ENCODE measurements at places on chromosomes 13 and 19. TPM values are rescaled to one million over a fixed set of nuclear protein-coding genes. Genes with fewer than 3 reads are reported as not detected.
A peak's percentile ranks its signal among the peaks of the same experiment; 100 is the strongest.

The ACER1 gene
- polyA plus RNA-seq, result not detected

DNA sequence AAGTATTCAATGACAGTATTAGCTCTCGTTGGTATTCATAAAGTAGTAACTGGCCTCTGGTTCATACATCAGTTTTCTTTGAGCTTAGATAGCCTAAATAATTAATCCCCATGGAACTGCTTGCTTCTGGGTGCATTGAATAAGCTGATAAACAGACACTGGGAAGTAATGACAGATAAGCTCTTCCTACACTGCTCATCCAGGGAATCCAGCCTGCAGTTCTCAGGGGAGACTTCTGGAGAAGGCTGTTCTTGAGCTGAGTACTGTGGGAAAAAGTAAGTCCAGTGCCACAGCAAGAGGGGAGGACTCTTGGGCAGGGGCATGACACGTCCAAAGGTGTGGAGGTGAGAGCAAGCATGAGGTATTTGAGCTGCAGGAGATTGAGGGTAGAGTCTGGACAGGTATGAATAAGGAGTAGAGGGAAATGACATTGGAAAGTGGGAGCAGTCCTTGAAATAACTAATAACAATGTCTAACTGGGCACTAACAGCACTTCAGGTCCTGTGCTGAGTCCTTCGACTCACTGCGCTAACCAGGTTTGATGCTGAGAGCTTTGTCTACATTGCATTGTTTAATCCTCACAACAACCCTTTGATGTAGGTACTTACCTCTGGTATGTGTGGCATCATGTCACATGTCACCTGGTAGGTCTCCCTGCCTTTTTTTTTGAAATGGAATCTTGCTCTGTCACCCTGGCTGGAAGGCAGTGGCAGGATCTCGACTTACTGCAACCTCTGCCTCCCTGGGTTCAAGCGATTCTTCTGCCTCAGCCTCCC lies 7.2 kb downstream of the GARRE1 start:
- no peak for DNase-seq

- DNase-seq, result peak; percentile 53
These were observed 121.2 kb downstream of the SHISA2 start for GRCh38 chr13:25930653-25931052.

DNA sequence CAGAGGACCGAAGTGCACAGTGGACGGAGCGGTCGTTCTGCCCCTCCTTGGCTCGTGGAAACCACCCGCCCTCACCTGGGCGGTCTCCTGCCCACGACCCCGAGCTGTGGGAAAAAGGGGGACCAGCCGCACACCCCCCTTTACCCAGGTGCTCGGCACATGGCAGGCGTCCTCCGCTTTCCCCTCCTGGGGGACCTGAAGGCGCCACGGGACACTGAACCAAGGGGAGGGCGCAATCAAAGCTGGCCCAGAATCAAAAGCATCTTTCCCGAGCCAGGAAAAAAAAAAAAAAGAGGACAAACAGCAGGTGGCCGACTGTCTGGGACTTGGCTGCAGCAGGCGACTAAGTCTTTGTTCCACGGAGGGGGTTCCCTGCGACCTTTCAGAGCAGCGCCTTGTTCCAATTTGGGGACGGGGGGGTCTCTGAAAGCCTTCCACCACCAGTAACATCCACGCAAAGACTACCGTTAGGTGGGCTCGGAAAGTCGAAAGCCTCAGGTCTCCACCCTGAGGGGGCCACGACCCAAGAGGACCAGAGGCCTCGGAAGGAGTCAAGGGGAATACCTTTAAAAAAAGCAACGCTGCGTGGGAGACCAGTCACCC lies 1.1 kb downstream of the MBD3 start:
- DNase-seq, result peak; percentile 12

DNA sequence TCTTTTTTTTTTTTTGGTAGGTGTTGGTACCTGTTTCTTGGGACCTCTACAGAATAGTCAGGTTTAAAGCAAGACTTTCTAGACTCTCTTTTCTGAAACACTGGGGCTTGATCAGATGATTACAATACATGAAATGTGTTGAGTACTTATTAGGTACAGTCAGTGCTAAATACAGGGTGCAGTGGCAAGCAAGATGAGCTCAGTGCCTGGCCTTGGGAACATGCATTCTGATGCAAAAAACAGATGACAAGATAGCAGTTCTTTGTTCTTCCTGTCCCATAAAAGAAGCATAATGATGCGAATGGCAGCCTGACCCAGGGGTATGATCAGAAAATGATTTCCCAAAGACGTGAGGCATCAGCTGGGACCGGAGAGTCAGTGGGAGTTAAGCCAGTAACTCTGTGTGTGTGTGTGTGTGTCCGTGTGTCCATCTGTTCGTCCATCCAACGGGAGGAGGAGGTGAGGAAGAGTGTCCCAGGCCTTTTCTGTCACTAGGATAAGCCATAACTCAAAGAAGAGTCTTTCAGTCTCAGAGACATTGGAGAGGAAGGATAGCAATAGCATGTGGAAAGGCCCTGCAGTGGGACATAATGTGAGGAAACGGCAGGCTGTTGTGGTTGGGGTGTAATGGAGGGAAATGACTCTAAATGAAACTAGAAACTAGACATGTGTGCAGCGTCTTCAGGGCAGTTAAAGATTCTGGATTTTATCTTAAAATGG lies 32.2 kb downstream of the SLAIN1 start:
- DNase-seq, result no peak

DNA sequence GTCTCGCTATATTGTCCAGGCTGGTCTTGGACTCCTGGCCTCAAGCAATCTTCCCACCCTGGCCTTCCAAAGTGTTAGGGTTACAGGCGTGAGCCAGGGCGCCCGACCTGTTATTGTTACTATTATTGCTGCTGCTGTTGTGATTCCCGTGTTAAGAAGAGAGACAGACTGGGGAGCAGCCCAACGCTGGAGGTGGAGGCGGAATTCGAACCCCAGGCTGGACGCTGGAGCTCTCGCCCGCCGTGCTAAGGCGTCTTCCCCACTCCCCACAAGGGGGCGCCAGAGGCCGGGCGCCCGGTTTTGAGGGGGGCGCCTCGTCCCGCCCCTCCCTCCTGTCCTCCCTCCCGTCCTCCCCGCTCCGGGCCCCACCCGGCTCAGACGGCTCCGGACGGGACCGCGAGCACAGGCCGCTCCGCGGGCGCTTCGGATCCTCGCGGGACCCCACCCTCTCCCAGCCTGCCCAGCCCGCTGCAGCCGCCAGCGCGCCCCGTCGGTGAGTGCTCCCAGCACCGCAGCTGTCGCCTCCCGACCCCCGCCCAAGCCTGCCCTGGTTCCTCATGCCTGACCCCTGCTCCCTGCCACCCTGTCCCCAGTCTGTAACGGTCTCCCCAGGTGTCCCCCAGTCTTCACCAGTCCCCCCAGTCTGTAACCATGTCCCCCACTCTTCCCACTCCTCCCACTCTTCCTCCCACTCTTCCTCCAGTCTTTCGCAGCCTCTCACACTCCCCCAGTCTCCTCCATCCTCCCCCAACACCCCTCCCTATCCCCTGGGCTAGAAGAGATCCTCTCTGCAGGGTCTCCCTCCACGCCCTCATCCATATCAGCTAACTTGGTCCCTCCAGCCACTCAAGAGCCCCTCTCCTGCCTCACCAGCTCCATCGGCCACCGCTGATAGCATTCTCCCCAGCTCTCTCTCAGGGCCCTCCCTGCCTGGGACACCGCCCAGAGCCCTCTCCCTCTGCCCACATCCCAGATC lies at the start of gene EHD2:
Gene EHD2, plus strand, starts transcription at position 377 of the 976 bp plus-strand sequence. CDS start 3,191 bp downstream, outside the sequence.
- DNase-seq, result no peak

DNA sequence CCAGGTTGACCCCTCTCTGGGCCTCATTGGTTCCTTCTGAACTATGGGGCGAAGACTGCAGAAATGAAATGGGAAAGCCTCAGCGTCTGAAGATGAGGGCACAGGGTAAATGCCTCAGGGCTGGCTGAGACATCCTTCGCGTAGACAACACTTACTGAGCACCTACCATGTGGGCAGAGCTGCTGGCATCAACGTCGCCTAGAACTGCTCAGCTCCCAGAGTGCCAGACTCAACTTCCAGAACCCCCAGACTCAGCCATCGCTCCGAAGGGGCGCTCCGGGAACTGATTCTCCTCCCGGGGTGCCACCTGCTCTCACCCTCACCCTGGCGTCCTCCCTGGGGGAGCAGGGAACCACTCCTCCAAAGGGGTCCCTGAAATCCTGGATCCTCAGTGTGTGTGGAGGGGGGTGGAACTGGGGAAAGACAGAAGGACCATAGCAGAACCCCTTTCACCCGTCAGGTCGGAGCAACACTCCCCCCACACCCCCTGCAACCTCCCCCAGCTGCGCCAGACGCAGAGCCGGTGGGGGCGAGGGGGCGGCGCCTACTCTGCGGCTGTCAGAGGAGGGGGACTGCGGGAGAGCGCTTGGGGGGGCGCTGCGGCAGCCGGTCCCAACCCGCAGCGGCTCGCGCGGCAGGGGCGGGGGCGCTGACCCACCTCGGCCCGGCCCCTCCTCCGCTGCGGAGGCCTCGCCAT lies 8.2 kb upstream of the NFIC start:
- DNase-seq, result no peak

- DNase-seq, result no peak
These were observed 376.5 kb downstream of the UQCRFS1 start for GRCh38 chr19:28836421-28836820.
